Chondrocyte (in vitro differentiated cells): ENCODE measurements at places on chromosomes 2 and 18. TPM values are rescaled to one million over a fixed set of nuclear protein-coding genes. Genes with fewer than 3 reads are reported as not detected.

The DUSP19 gene
- 4.1 to 6.6 TPM (median 4.3 TPM) in 3 replicates for total RNA-seq

The ABCB11 gene
- not detected in 3 replicates for total RNA-seq

The PCARE gene
- not detected in 3 replicates for total RNA-seq

The GALNT3 gene
- 4.1 to 4.4 TPM (median 4.2 TPM) in 3 replicates for total RNA-seq

The FOXI3 gene
- not detected in 3 replicates for total RNA-seq

The ARHGAP28 gene
- total RNA-seq, result 17.9 to 25.1 TPM (median 18.1 TPM) in 3 replicates

DNA sequence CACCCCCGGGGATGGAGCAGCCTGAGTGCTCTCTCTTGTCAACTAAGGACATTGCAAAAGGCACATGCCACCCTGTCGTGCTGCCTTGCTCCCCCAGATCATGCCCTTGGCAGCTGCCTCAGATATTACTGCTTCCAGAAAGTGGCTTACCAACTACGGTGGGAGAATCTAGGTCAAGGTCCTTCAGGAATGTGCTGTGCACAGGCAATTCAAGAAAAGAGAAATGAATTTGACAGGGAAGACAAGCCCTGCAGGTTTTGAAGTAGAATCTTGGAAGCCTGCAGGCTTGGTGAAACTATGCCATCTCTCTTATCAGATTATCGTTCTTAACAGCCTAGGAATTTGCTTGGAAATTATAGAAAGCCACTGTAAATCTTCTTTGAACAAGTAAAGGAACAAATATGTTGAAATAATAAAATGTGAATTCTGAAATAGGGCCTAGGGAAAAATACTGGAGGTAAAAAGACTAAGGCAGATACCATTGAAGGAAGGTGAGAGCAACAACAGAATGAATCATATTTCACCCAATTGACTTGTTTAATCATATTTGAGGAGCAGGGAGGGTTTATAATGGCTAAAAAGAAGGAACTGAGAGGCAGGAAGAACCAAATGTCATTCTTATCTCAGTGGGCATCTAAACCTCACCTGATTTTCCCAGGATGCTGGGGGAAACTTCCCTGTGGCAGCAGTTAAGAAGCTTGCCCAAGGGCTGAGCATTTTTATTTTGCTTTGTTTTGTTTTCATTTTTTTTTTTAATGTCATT lies 94.0 kb upstream of the GLS start:
- DNase-seq, result no peak
- peaks cover 33% of the 10 kb centered on the region for H3K4me1 ChIP-seq
- H3K27ac ChIP-seq, result no peak overlapping the region
- H3K36me3 ChIP-seq, result peaks cover 2% of the 10 kb centered on the region
- H3K27me3 ChIP-seq, result no peaks in the 10 kb centered on the region

DNA sequence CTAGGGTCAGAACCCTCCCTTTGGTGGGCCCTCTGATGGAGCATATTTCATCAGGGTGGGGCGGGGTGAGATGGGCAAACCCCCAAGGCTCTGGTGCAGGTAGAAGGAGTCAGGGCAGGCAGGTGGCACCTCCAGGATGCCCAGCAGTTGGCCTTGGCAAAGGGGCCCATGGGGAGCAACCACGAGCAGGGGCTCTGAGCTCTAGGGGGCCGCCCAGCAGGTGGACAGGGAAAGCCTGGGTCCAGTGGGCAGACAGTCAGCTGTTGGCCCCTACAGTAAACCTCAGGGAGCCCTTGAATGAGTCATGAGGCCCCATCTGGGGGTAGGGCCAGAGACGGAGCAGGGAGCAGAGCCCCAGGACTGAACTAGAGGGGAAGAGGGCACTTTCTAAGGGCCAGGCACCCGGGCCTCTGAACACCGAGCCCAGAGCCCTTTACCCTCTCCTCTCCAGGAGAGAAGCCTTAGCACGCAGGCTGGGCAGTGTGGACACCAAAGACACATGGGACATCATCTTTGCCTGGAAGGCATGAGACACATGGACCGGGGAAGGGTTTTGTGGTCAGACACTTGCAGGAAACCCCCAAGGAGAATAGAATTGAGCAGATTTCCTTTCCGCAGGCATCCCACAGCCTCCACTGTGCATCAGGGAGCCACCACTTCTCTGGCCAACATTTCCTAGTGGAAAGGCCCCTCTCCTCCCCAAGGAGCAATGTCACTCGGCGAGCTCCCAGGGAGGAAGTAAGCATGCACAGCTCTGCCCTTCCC lies 257.3 kb downstream of the GLI2 start:
- H3K27me3 ChIP-seq, result no peaks in the 10 kb centered on the region
- H3K27ac ChIP-seq, result no peak overlapping the region
- DNase-seq, result peak; percentile 77
- H3K36me3 ChIP-seq, result peaks cover 21% of the 10 kb centered on the region
- H3K4me3 ChIP-seq, result no peak overlapping the region

DNA sequence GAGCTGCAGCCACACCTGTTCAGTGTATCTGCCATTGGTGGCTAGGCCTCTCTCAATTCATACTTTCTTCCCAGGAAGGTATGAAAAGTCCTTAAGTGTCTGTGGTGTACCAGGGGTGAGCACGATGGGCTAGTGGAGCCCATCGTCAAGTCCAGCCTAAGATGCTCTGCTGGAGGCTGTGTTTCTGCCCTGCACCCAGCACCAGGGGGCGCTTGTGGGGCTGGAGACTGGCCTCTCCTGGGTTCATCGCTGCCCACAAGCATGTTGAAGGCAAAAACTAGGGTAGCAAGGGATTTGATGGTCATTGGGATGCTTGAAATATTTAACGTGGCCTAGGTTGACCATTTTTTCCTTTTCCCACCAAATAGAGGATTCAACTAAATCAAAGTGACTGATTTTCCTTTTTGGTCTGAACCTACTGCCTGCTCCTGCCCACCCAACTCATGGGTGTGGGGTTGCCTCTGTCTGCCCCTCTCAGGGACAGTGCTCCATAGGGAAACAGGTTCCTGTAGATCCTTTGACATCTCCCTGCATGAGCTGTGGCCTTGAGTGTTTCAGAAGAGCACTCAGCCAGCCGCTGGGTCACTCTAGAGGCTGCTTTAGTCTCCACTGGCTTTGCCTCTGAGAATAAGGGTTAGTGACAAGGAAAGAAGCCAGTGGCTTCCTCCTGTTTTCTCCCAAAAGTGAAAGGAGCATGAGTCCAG lies 59.0 kb downstream of the TPGS2 start:
- peaks cover 2% of the 10 kb centered on the region for H3K36me3 ChIP-seq
- DNase-seq, result no peak
- no peak overlapping the region for H3K27ac ChIP-seq

DNA sequence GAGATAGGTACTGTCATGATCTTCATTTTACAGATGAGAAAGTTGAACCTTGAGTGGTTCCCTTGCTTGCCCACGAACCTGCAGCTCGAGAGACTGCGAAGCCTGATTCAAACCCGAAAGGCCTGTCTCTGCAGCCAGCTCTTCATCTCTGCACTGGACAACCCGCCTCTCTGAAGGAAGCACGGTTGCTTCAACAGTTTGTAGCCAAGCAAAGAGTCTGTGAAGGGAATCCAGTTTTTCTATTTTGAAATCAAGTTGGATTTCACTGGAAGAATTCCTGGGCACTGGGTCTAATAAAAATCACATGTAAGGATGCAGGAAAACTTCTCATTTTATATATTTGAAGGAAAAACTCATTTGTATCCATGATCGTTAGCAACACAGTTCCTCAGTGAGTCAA lies 21.3 kb upstream of the ICOS start:
- no peak overlapping the region for H3K27ac ChIP-seq
- no peak for DNase-seq
- peaks cover 14% of the 10 kb centered on the region for H3K4me1 ChIP-seq
- H3K36me3 ChIP-seq, result no peaks in the 10 kb centered on the region

- H3K27me3 ChIP-seq, result no peaks in the 10 kb centered on the region
- peaks cover 60% of the 10 kb centered on the region for H3K4me1 ChIP-seq
- no peak for DNase-seq
- H3K27ac ChIP-seq, result peak overlapping the region; percentile 88
Measured at GRCh38 chr2:160278101-160278878, 78.2 kb upstream of the ITGB6 start.

- no peaks in the 10 kb centered on the region for H3K27me3 ChIP-seq
- no peak for DNase-seq
- no peak overlapping the region for H3K4me3 ChIP-seq
- peaks cover 6% of the 10 kb centered on the region for H3K4me1 ChIP-seq
- no peak overlapping the region for H3K27ac ChIP-seq
Measured at GRCh38 chr2:107376909-107377308, 449.8 kb upstream of the RGPD4 start.

- H3K4me1 ChIP-seq, result no peaks in the 10 kb centered on the region
- H3K27ac ChIP-seq, result no peak overlapping the region
- DNase-seq, result no peak
- H3K27me3 ChIP-seq, result peaks cover 12% of the 10 kb centered on the region
- no peaks in the 10 kb centered on the region for H3K36me3 ChIP-seq
Measured at GRCh38 chr2:727071-727470, 49.9 kb upstream of the TMEM18 start.

- peaks cover 8% of the 10 kb centered on the region for H3K4me1 ChIP-seq
- H3K4me3 ChIP-seq, result no peak overlapping the region
- no peak for DNase-seq
- peaks cover 20% of the 10 kb centered on the region for H3K36me3 ChIP-seq
Measured at GRCh38 chr2:12731701-12732280, 15.1 kb downstream of the TRIB2 start.

- no peaks in the 10 kb centered on the region for H3K27me3 ChIP-seq
- H3K4me3 ChIP-seq, result peak overlapping the region; percentile 93
- H3K4me1 ChIP-seq, result peaks cover 26% of the 10 kb centered on the region
- DNase-seq, result no peak
- H3K27ac ChIP-seq, result peak overlapping the region; percentile 98
Measured at GRCh38 chr18:74597034-74597661, 522 bp upstream of the ZNF407 start.

DNA sequence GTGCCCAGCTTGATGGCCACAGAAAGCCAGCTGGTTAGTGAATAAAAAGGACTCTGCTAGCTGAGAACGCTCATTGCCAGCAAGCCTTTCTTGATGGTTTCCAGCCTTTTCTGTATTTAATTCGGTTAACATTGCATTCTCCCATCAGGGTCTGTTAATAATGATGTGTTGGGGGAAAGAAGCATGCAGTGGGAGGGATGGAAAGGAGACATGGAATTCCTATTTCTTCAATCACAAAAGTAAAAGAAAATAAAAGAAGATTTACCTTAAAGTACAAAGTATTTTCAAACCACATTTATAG lies 141.9 kb upstream of the RBBP8 start:
- no peaks in the 10 kb centered on the region for H3K4me1 ChIP-seq
- no peak overlapping the region for H3K4me3 ChIP-seq
- no peaks in the 10 kb centered on the region for H3K36me3 ChIP-seq
- no peak overlapping the region for H3K27ac ChIP-seq
- no peaks in the 10 kb centered on the region for H3K27me3 ChIP-seq
- no peak for DNase-seq

DNA sequence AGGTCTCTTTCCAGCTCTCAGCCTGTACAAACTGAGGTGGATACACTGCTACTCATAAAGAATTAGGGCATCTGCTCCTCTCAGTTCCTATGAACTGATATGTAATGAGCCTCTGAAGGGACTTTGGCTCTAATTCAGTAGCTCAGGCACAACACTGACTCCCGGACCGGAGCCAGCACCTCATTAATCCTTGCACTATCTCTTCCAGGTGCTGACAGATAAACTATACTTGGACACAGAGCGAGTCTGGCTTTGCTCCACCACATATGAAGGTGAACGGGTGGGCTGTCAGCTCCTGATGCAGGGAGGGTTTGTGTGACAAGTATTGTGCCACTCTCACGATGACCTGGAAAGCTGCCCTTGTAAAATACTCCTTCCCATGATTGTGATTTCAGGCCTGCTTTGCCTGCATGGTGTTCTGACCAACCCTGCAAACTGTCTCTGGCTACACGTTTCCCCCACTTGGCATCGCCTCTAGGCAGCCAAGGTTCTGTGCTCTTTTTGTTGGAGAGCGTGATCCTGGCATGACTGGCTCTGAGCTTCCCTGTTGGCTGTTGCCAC lies 111.6 kb upstream of the LMAN1 start:
- H3K27me3 ChIP-seq, result peaks cover 6% of the 10 kb centered on the region
- DNase-seq, result no peak
- H3K36me3 ChIP-seq, result no peaks in the 10 kb centered on the region
- no peak overlapping the region for H3K27ac ChIP-seq
- no peaks in the 10 kb centered on the region for H3K4me1 ChIP-seq

GRCh38 chr2:170030040-170030439 lies 147.9 kb upstream of the MYO3B start:
- H3K36me3 ChIP-seq, result peaks cover 20% of the 10 kb centered on the region
- no peak for DNase-seq
- no peak overlapping the region for H3K4me3 ChIP-seq
- H3K27ac ChIP-seq, result no peak overlapping the region
- no peaks in the 10 kb centered on the region for H3K27me3 ChIP-seq

DNA sequence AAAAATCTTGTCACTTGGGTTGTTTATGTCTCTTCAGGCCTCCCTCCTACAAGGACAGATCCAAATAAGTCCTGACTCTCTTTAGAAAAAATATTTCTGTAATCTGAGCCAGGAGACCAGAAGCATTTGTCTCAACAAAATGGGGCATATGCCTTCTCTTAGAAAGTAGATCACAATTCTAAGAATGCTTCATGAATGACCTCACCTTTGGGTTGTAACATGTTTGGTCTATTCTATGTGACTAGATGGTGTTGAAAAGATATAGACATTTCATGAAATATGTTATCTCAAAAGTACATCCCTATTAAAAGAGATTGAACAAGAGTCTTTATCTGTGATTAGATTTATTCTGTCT lies 159.0 kb upstream of the SETBP1 start:
- peaks cover 22% of the 10 kb centered on the region for H3K4me1 ChIP-seq
- no peaks in the 10 kb centered on the region for H3K27me3 ChIP-seq
- no peak overlapping the region for H3K4me3 ChIP-seq
- no peaks in the 10 kb centered on the region for H3K36me3 ChIP-seq
- DNase-seq, result no peak

DNA sequence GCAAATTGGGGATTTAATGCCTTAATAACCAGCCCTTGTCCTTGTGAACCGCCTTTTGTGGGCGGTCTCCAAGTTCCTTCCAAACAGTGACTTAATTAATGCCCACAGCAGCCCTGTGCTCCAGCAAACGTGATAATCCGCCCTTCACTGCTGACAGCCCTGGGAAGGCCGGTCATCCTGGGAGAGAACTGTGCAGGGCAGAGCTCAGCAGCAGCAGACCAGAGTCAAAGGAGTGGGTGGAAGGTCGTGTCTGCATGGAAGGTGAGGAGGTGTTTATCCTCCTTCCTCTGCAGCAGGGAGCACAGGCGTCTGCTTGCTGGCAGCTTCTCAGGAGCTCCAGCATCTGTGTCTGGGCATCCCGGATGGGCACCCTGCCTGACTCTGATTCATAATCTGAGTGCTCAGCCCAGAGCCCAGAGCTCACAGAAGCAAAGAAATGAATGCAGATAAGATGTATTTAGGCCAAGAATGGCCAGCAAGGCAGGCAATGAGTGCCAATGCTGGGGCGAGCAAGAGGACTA lies 270.0 kb upstream of the PXDN start:
- H3K27ac ChIP-seq, result peak overlapping the region; percentile 82
- no peak overlapping the region for H3K4me3 ChIP-seq

DNA sequence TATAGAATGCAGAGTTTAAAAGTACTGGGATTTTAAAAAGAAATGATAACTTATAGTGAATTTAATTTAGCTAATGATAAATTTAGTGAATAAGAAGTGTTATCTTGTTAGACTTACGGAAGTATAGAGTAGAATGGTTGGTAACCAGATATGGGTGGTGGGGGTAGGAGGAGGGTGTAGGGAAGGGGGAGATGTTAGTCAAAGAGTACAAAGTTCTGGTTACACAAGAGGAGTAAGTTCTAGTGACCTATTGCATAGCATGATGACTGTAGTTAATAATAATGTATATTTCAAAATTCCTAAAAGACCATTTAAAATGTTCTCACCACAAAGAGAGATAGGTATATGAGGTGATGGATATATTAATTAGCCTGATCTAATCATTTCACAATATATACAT lies 184.8 kb upstream of the STON1 start:
- H3K27ac ChIP-seq, result peak overlapping the region; percentile 54
- peaks cover 17% of the 10 kb centered on the region for H3K36me3 ChIP-seq
- no peak overlapping the region for H3K4me3 ChIP-seq
